Renal cortical epithelial cell (primary cell): ENCODE measurements at places on chromosomes 6 and 20. TPM values are rescaled to one million over a fixed set of nuclear protein-coding genes. Genes with fewer than 3 reads are reported as not detected.

MAP3K7 gene
- 28.3 and 47.9 TPM in 2 replicates for total RNA-seq

NCOA7 gene
- 10.6 and 59.0 TPM in 2 replicates for total RNA-seq

DSTN gene
- 297 and 433 TPM in 2 replicates for total RNA-seq

CDSN gene
- under 0.01 and 0.05 TPM in 2 replicates for total RNA-seq

SNAI1 gene
- 0.52 and 2.7 TPM in 2 replicates for total RNA-seq
